CD4-positive, alpha-beta T cell treated with Interleukin-4 for 1 hour (primary cell): ENCODE measurements at places on chromosomes 2 and 18.
A peak's percentile ranks its signal among the peaks of the same experiment; 100 is the strongest.

DNA sequence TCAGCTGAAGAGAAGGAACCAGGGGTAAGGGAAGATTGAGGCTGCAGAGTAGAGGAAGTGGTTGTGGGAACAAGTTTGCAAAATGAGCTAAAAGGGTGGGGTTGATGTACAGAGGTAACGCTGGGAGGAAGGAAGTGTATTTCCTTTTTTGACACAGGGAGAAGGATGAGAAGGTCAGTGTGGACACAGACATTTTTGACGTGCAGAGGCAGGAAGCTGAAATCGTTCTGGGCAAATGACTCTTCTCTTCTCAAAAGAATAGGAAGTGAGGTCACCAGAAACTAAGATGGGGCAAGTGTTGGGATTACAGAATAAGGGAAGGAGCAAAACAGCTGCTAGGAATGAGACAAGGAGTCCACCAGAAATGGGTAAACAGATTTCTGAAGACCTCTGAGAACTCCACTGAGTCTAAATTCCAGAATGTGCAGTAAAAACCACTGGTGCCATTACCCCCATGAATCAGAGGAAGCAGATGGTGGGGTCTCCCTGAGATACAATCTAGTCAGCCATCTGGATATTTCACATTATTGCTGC is 20.0 kb upstream of the RNF149 start:
- DNase-seq: peak; percentile 68

- DNase-seq: no peak
Measured at GRCh38 chr2:45180779-45181178, 171.5 kb upstream of the SIX2 start.

- DNase-seq: no peak
Measured at GRCh38 chr2:241988146-241988545, 118.6 kb downstream of the RTP5 start.

GRCh38 chr2:133426791-133427190 is 141.5 kb downstream of the NCKAP5 start:
- DNase-seq: no peak

- no peak for DNase-seq
Measured at GRCh38 chr2:204223046-204223445, 286.5 kb downstream of the ICOS start.

DNA sequence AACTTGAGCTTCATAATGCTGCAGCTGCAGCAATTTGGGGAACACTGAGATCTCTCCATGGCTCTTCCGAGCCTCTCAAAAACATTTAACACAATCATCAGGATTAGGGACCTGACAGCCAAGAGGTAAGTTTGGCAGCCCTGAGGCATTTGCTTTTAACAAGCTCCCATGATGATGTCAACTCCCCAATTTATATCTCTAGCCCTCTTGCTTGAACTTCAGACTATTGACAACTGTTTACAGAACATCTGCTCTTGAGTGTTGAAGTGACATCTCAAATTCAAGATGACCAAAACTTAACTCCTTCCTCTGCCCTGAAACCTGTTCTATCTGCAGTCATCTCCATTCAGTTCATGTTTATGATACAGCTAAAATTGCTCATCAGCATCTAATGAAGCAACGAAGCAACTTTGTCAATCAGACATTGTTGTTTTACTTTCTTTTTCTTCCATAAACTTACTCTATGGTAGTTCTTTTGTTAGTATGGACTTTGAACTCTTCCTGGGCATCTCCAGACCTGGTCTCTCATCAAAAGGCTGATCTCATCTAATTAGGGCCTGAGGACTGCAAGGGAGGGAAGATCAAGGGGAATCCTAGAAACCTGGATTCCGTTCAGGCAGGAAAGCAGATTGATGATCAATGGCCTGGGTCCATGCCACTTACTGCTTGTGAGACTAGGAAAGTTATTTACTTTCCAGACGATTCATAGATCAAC is 48.1 kb downstream of the SEMA4F start:
- DNase-seq: no peak
